Transverse colon (tissue), 4 donors: ENCODE measurements at places on chromosomes 4 and X. TPM values are rescaled to one million over a fixed set of nuclear protein-coding genes. Genes with fewer than 3 reads are reported as not detected.

GRCh38 chrX:31545726-31546125 lies 473.9 kb upstream of the FTHL17 start:
- H3K4me3 ChIP-seq, result no peak overlapping the region
- H3K27me3 ChIP-seq, result no peaks in the 10 kb centered on the region
- no peak for DNase-seq
- no peaks in the 10 kb centered on the region for H3K36me3 ChIP-seq

DNA sequence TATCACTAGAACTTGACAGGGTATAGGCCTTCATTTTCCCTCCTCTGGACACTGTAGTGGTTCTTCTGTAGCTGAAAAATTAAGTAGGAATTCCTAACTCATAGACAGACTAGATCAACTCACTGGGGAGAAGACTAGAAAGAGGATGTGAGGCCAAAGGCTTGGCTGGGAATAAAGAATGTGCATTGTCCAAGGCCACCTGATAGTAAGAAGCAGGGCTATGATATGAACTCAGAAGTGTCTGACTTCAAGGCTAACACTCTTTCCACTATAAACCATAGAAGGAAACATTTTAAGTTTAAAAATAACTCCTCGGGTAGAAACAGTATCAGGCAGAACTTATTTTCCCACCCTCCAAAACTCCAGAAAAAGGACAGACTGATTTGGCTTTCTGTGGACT lies 346.6 kb downstream of the OPHN1 start:
- H3K4me3 ChIP-seq, result no peak overlapping the region
- H3K27ac ChIP-seq, result no peak overlapping the region
- no peaks in the 10 kb centered on the region for H3K36me3 ChIP-seq
- no peaks in the 10 kb centered on the region for H3K4me1 ChIP-seq
- H3K27me3 ChIP-seq, result no peaks in the 10 kb centered on the region

TIGD2 gene
- 7.5 TPM for total RNA-seq

BBS12 gene
- 6.0 TPM for total RNA-seq

- no peaks in the 10 kb centered on the region for H3K4me1 ChIP-seq
- no peak for DNase-seq
- no peaks in the 10 kb centered on the region for H3K27me3 ChIP-seq
- H3K27ac ChIP-seq, result no peak overlapping the region
Observed at GRCh38 chr4:12787261-12787660, 696.9 kb downstream of the RAB28 start.

DNA sequence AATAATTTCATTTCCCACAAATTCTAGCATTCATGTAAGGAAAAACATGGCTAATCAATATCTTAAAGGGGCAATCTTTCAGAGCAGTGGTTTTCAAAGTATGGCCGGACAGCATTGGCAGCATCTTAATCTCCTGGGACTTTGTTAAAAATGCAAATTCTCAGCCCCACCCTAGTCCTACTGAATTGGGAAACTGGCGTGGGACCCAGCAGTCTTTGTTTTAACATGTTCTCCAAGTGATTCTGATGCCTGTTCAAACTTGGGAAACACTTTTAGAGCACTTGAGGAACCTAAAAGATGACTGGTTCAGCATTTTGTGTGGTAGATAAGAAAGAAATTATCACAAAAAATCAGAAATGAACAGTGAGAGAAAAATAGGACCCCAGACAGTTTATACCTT lies 65.7 kb downstream of the ZFX start:
- H3K36me3 ChIP-seq, result no peaks in the 10 kb centered on the region
- DNase-seq, result no peak
- H3K4me1 ChIP-seq, result no peaks in the 10 kb centered on the region
- no peak overlapping the region for H3K27ac ChIP-seq
- H3K4me3 ChIP-seq, result no peak overlapping the region
- no peaks in the 10 kb centered on the region for H3K27me3 ChIP-seq

GRCh38 chr4:185734214-185734613 lies 77.8 kb downstream of the SORBS2 start:
- no peak for DNase-seq
- H3K27ac ChIP-seq, result peak overlapping the region; percentile 72
- no peaks in the 10 kb centered on the region for H3K4me1 ChIP-seq

DNA sequence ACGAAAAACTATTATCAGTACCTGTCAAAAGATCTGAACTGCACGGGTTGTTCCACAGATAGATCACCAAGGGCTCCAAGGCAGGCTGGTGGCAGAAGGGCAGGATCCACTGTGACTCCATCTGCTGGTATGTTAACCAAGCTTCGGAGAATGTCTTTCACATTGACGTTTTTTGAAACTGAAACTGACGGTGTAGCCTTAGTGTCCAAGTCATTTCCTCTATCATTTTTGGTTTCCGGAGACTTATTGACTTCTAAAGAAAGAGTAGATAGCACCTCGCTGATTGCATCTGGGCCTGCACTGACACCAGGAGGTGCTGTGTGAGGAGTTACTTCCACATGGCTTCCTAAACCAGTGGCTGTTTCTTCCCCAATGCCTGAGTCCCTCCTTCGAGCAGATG lies 186.9 kb downstream of the LRBA start:
- no peak overlapping the region for H3K27ac ChIP-seq
- H3K36me3 ChIP-seq, result no peaks in the 10 kb centered on the region
- H3K27me3 ChIP-seq, result no peaks in the 10 kb centered on the region
- H3K4me3 ChIP-seq, result no peak overlapping the region

RIPPLY1 gene
- total RNA-seq, result not detected

DNA sequence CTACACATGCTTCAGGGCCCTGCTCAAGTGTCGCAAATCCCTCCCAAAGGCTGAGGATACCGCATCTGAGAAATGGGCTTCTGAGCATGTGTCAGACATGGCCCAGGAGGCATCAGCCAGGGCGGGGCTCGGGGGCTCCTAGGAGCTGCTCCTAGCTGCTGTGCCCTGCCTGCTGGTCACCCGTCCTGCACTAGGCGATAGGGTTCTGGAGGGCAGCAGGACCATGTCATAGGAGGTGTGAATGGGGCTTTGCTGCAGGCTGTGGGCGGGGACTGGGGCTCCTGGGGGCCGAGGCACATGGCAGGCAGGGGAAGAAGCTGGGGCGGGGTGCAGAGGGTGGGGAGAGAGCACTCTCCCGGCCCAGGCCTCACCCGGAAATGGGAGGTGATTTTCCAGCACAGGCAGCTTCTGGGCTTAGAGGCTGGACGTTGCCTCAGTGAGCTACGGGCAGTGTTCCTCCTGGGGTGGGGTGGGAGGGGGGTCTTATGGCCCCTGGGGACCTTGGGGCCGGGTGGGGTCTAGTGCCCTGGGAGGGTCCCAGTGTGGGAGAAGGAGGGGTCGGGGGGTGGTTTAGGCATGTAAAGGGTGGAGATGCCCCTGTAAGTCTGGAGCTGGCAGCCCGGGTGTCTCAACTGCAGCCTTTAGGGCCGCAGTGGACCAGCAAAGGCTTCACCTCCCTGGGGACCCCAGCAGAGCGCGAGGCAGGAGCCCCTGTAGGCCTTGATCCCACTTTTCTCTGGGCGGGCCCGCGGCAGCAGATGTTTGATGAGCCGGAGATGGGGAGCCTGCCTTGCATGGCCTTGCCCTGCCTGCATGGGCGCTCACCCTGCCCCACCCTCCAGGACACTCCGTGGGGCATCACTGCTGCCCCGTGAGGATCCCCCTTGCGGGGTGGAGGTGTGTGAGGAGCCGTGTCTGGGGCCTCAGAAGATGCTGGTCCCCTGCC lies 98.6 kb upstream of the LRPAP1 start:
- no peak overlapping the region for H3K4me3 ChIP-seq
- no peaks in the 10 kb centered on the region for H3K36me3 ChIP-seq
- no peaks in the 10 kb centered on the region for H3K27me3 ChIP-seq
- peak; percentile 29 for DNase-seq
- H3K27ac ChIP-seq, result no peak overlapping the region

DNA sequence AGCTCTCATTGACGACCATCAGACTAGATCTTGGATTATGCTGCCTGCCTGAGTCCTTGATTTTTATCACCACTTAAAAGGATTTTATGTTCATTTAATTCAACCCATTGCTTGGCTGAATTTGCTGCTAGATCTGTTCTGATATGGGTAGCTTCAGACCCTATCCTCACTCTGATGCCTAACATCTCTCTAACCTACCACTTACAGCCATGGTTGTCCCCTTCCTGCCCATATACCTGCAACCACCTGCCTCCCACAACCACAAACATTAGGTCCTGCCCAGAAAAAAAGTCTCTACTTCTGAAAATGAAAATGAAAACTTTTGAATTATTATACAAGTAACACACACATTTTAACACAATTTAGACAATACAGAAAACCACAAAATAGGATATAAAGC lies 310.8 kb downstream of the HNRNPD start:
- H3K27me3 ChIP-seq, result no peaks in the 10 kb centered on the region
- H3K27ac ChIP-seq, result no peak overlapping the region
- H3K36me3 ChIP-seq, result no peaks in the 10 kb centered on the region
- no peak for DNase-seq

DNA sequence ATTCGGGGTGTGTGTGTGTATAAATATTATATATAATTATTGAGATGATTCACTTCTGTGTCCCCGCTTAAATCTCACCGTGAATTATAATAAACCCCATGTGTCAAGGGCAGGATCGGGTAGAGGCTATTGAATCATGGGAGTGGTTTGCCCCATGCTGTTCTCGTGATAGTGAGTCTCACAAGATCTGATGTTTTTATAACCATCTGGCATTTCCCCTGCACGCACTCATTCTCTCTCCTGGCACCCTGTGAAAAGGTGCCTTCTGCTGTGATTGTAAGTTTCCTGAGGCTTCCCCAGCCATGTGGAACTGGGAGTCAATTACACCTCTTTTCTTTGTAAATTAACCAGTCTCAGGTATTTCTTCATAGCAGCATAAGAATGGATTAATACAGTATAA lies 851.4 kb upstream of the AGA start:
- H3K27ac ChIP-seq, result no peak overlapping the region
- no peaks in the 10 kb centered on the region for H3K4me1 ChIP-seq
- DNase-seq, result no peak
- no peaks in the 10 kb centered on the region for H3K36me3 ChIP-seq
- no peaks in the 10 kb centered on the region for H3K27me3 ChIP-seq

DCLK2 gene
- 19.5 TPM for total RNA-seq

GRCh38 chrX:114583646-114584374 lies at the start of gene HTR2C:
TSS of gene HTR2C (plus strand) at chrX:114584086. CDS start at chrX:114726937, 142,851 bp downstream.
- H3K36me3 ChIP-seq, result no peaks in the 10 kb centered on the region
- H3K27me3 ChIP-seq, result peaks cover 57% of the 10 kb centered on the region
- H3K27ac ChIP-seq, result no peak within 1 kb of the TSS
- no peaks in the 10 kb centered on the region for H3K4me1 ChIP-seq
- DNase-seq, result no peak

TEX11 gene
- total RNA-seq, result 0.79 TPM

DOK7 gene
- not detected for total RNA-seq

PDCL2 gene
- not detected for total RNA-seq

GRCh38 chr4:186918466-186918865 lies 194.8 kb upstream of the FAT1 start:
- H3K36me3 ChIP-seq, result no peaks in the 10 kb centered on the region
- no peaks in the 10 kb centered on the region for H3K27me3 ChIP-seq
- H3K4me3 ChIP-seq, result no peak overlapping the region
- H3K27ac ChIP-seq, result no peak overlapping the region

- no peaks in the 10 kb centered on the region for H3K27me3 ChIP-seq
- H3K36me3 ChIP-seq, result no peaks in the 10 kb centered on the region
- no peak for DNase-seq
- H3K27ac ChIP-seq, result no peak overlapping the region
- H3K4me3 ChIP-seq, result no peak overlapping the region
Observed at GRCh38 chrX:115535844-115536243, 25.1 kb upstream of the PLS3 start.

MID2 gene
- total RNA-seq, result 6.5 TPM

DNA sequence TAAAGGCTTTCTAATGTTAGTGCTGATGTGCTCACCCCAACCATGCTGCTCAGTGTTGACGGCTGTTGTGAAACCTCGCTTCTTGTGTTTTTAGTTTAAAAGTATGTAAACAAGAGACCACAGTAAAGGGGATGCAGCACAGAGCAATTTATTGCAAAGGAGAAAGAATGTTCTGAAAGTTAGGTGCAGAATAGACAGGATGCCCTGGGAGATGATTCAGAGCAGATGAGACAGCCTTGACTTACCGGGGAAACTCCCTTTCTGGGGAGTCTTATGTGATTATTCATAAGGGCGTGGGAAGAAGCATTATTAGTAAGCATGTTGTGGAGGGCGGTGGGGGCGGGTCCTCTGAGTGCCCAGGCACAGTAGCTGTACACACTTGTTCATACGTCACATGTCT lies 47.7 kb downstream of the EVC start:
- no peaks in the 10 kb centered on the region for H3K27me3 ChIP-seq
- H3K27ac ChIP-seq, result no peak overlapping the region
- no peaks in the 10 kb centered on the region for H3K36me3 ChIP-seq

FABP2 gene
- 23.0 TPM for total RNA-seq

ADGRG2 gene
- 0.64 TPM for total RNA-seq

- H3K4me3 ChIP-seq, result no peak overlapping the region
- peaks cover 38% of the 10 kb centered on the region for H3K36me3 ChIP-seq
- H3K4me1 ChIP-seq, result no peaks in the 10 kb centered on the region
- H3K27me3 ChIP-seq, result no peaks in the 10 kb centered on the region
Observed at GRCh38 chr4:3227878-3228675, 20.9 kb upstream of the MSANTD1 start.

ODAPH gene
- total RNA-seq, result not detected

DNA sequence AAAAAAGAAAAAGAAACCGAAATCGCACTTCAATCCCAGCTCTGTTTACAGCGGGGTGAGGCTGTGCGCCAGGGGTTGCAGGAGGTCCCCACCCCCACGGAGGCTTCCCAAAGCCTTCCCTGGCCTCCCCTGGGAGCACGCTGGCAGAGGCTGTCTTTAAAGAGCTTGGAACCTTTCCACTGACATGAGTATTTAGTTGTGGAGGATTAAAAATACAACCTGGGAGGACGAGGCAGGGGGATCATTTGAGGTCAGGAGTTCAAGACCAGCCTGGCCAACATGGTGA lies 69.1 kb downstream of the PPP2R2C start:
- peaks cover 52% of the 10 kb centered on the region for H3K27me3 ChIP-seq
- H3K36me3 ChIP-seq, result no peaks in the 10 kb centered on the region
- no peak overlapping the region for H3K27ac ChIP-seq
- H3K4me3 ChIP-seq, result no peak overlapping the region

IQSEC2 gene
- 44.5 TPM for total RNA-seq

DNA sequence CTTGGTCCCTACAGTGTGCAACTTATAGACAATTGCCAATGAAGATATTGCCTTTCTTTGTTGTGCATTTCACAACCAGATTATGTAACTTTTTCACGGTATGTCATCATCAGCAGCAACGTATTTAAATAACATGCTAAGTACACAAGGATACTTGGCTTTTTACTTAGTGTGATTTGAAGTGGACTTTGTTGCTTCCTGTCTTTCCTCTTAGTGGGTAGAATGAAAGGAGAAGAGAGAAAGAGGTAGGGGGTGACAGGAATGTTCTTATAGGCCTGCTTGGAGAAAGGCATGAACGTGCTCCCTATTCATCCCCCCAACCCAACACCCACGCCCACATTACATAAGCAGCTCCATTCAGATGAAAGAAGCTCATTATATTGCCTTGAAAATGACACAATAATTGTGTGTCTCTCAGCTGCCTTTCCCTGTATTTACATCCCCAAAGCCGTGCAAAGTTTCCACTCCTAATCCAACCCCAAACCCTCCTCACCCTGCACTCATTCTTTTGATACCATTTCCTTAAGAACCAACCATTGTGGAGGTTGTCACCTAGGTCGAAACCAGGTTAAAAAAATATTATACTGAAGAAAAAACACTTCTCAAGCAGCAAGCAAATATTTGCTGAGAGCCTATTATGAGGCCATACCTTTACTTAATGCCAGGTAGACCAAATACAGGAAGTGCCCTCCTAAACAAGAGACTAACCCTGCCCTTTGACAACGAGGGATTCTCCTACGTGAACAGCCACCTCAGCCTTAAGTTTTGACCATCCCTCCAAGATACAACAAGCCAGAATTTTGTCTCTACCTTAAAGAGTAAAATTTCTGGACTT lies 25.2 kb upstream of the GK start:
- H3K4me1 ChIP-seq, result no peaks in the 10 kb centered on the region
- no peaks in the 10 kb centered on the region for H3K27me3 ChIP-seq
- no peak overlapping the region for H3K4me3 ChIP-seq
- no peak for DNase-seq
- H3K27ac ChIP-seq, result peak overlapping the region; percentile 12
